Left colon (tissue), 2 donors: ENCODE measurements at places on chromosomes 12 and 14.

DNA sequence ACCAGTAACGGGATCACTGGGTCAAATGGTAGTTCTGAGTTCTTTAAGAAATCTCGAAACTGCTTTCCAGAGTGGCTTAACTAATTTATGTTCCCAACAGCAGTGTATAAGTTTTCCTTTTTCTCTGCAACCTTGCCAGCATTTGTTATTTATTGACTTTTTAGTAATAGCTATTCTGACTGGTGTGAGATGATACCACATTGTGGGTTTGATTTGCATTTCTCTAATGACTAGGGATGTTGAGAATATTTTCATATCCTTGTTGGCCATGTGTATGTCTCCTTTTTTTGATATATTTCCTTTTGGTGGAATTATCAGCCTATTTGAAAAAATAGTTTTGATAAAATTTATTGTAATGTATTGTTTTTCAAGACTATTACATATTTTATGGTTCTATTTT, 701.2 kb upstream of the FBXO33 start:
- DNase-seq, result no peak

GRCh38 chr12:61646639-61647038, 613.6 kb upstream of the USP15 start:
- no peak for DNase-seq

DNA sequence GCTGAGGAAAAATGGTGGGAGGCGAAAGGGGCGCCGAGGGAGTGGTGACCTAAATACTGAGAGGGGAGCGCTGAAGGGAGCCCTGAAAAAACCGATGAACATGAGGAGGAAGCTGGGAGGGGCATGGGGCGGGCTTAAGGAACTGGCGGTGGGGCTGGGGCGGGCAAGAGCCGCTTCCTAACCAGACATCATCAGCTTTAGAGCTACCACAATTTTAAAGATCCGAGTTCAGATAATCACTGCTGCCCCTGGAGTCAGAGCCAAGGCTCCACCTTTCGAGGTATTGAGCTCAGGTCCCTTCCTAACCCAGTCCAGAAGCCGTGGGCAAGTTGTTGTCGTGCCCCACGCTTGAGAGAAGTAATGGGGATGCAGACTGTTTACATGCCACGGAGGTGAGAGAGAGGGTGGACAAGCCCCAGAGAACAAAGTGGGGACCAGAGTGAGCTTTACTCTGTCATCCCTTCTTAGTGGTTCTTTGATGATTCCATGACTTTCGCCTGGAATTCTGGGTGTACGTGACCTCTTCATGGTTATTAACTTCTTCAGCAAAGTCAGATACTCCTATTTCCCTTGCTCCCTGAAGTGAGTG, 393 bp downstream of the ORMDL2 start:
- DNase-seq, result no peak

- DNase-seq, result no peak
Measured at GRCh38 chr12:113369391-113369985, 11.1 kb downstream of the PLBD2 start.

DNA sequence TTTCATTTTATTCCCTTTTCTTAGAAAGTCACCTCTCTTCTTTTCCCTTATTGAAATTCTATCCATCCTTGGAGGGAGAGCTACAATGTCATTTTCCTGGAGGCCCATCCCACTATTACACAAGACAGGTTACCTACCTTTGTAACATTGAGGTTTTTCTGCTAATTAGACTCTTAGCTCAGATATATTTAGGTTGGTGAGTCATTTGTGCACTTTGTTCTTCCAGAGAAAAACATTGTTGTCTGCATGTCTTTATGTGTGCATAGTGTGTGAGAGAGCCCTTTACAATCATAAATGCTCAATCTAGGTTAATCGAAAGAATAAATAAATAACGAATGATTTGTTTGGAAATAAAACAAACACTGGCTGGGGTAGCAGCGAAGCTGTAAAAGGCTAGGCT, 191.8 kb downstream of the DACT1 start:
- DNase-seq, result no peak

DNA sequence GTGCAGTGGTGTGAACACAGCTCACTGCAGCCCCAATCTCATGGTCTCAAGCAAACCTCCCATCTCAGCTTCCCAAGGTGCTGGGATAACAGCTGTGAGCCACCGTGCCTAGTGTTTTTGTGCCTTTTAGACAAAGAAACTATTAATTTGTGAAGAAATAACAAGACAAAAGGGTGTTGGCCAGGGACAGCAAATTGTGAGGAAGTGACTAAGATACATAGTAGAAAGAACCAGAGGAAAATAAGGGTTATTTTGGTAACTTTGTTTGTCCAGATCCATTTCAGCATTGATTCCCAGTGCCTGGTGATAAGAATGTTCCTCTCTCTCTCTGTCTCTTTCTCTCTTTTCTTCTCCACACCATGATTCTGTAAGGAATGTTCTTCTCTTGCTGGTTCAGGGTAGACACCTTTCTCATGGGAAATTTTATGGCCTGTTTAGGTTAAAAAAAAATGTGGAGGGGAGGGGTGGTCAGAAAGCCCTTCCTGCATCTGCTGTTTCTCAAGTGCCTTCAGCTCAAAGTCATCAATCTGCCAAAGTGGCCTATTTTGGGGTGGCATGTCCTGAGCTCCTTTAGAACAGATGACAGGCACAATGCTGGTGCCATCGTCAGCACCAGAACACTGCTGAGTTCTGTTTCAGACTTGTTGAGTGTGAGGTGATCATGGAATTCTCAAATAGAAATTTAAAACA, 184.4 kb upstream of the EEA1 start:
- DNase-seq, result no peak

DNA sequence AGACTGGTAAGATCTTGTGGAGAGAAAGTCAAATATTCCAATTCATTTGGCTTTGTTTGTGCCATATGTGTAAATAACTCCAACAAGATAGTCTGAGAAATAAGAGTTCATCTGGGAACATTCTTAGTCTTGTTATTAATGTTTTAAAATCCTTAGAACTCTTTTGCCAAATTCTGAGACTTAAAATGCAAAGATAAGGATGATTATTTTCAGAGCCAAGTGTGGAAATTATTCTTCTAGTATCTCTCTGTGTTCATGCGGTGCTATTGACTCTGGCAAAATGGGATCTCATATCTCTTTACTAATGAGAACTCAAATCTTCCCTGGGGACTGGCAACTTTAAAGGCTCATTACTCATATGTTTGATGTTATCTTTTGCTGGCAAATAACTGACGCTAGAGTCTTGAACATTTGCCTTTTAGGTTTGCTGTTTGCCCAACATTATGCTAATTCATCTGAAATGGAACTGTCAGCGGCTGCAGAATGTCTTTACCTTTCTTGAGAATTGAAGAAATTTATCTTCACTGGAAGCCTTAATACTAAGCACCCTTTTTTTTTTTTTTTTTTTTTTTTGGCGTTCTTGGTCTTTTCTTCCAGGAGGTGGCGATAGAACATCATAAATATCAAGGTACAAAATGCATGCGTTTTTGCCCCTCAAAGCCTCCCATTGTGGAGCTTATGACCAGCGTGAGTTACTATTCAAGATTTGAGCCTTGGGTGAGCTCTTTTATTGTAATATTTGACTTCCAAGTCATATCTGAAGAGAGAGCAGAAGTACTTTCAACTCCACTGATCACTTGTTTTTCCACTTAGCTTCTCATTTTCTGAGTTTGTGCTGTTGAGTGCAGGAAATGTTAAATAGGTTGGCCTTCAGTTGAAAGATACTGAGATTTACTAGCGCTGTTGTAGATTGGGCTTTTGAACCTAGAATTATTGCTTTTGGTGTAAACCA, 86.5 kb downstream of the CAND1 start:
- no peak for DNase-seq

DNA sequence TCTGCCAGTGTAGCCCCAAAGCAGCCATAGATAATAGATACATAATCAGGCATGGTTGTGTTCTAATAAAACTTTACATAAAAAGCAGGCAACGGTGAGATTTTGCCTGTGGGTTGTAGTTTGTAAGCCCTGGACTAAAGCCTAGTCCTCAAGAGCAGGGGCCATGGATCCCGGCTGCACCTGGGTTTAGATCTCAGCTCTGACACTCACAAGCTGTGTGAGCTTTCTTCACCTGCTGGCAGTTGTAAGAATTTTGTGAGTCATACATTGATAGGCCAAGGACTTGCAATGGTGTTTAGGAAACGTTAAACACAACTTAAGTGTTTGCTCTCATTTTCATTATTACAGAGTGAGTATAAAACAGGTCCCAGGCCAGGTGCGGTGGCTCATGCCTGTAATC, 395.8 kb upstream of the TBX3 start:
- DNase-seq, result no peak

- DNase-seq, result no peak
Measured at GRCh38 chr14:68502230-68502629, 290.6 kb downstream of the ZFP36L1 start.

DNA sequence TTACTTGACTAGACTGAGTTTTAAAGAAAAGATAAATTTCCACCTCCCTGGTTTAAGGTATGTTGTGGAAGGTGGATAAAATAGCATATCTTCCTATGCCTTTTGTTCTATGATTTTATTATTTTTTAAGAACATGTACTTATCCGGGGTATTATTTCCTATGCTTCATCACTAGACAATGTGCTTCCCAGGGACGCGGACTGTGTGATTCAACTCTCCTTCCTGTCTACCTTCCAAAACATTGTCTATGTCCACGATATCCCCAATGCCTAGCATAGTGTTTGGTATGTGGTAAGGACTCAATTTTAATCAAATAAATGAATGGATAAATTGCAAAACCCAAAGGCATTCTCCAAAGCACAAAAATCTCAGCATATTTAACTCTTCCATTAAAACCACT, 8.3 kb upstream of the CCND2 start:
- no peak for DNase-seq

- DNase-seq, result no peak
Measured at GRCh38 chr12:53004582-53004981, 1.7 kb upstream of the EIF4B start.

DNA sequence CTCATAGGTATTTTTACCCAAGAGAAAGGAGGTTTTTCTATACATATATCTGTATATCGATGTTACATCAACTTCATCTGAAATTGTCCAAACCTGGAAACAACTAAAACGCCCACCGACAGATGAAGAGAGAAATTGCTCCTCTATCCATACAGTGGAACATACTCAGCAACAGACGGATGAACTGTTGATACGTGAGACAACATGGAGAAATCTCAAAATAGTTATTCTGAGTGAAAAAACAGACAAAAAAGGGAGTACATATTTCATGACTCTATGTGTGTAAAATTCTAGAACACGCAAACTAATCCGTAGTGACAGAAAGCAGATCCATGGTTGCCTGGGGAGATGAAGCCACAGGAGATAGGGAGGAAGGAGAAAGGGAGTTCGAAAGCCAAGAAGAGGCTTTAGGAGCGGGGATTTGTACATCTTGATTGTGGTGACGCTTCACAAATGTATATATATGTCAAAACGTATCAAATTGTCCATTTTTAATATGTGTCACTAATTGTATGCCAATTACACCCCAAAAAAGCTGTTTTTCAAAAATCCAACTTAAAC, 37.6 kb upstream of the C14orf180 start:
- no peak for DNase-seq
